ENCODE measurements at places on chromosomes 2 and 18.
A peak's percentile ranks its signal among the peaks of the same experiment; 100 is the strongest.

DNA sequence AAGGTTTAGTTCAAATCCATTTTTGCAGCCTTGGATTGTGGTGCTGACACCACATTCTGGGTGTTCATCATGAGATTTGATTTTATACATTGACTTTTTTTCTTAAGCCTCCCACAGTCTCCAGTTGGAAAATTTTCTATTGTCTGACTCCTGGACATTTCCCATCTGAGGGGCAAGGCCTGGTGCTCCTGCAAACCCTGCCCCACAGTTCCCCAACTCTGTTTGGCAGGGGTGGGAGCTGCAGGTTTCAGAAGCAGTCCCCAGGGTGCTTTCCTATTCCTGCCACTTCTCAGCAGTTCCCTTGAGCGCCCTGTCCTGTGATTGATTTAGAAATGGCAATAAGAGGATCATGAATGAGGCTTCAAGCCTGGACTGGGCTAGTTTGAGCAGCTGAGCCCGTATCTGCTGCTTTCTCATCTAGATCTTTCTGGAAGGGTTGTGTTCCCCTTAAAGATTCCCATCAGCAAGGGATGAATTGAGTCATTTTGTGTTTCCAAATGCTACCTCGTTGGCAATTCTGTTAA, 77.0 kb downstream of the CIB4 start:
- DNase-seq, result no peak

DNA sequence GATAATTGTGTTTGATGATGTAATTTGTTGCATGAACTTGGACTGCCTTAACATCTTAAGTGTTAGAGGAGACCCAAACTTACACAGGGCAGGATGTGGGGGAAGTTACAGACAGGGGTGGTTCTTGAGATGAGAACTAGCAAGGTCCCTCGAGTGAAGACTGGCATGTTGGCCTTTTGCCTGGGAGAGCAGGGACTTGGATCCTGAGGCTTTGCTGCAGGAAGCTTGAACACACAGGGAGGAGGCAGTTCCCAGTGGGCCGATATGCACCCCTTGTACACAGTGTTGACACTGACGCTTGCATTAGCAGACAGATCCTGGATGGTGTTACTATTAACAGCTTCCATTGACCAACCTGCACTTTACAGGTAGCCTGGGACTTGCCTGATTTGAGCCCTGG, 47.5 kb downstream of the CHRNA1 start:
- DNase-seq, result no peak

GRCh38 chr2:118003396-118003824, 10.5 kb downstream of the CCDC93 start:
- peak; percentile 18 for DNase-seq

GRCh38 chr2:237434866-237435311, 20.9 kb upstream of the COL6A3 start:
- peak; percentile 80 for DNase-seq

DNA sequence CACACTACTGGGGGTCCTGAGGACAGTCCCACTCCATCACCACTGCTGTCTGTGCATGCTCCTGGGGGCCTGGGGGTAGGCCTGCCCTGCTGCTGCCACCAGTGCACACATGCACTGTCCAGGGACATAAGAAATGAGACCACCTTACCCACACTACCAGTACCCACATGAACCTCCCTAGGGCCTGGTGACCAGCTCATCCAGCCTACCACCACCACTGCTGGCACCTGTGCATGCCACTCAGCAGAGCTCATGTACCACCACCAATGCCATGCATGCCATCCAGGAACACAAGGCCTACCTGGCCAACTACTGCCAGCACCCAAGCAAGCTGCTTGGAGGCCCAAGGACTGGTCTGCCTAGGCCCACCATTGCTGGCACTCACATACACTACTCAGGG, 112.8 kb downstream of the BARD1 start:
- DNase-seq, result no peak

- DNase-seq, result peak; percentile 74
Measured at GRCh38 chr2:41869542-41870264, 178.1 kb upstream of the PKDCC start.

DNA sequence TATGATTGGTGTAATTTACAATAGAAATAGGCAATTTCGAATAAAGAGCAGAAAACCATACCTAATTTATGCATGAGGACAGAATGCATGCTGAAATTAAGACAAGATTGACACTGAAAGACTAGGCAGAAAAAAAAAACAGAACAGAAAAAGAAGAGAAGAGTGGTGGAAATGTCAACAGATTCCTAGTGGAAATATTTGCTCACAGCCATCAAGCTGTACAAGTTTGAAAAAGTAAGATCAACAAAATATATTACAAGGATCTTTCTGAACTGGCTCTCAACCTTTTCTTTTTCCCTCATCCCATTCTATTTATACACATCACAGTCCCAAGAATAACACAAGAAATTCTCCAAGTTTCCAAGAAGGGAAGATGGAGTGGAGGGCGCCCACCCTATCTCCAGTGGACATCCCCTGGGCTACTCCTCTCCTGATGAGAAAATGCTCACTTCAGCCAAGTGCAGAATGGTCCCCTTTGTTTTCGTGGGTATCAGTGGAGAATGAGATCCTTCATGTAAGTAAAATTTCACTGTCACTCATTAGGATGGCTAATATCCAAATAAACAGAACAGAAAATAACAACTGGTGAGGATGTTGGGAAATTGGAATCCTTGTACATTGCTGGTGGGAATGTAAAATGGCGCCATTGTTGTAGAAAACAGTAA, 51.0 kb upstream of the ZNF532 start:
- DNase-seq, result no peak
